ENCODE measurements at places on chromosomes 5 and 9. TPM values are rescaled to one million over a fixed set of nuclear protein-coding genes. Genes with fewer than 3 reads are reported as not detected.

The TAF11L10 gene
- total RNA-seq: 0.83 TPM

The OR1L1 gene
- total RNA-seq: not detected

The CER1 gene
- total RNA-seq: 3.0 TPM

The DNM1 gene
- 276 TPM for total RNA-seq

The FPGS gene
- 44.2 TPM for total RNA-seq

The RPL12 gene
- total RNA-seq: 475 TPM

DNA sequence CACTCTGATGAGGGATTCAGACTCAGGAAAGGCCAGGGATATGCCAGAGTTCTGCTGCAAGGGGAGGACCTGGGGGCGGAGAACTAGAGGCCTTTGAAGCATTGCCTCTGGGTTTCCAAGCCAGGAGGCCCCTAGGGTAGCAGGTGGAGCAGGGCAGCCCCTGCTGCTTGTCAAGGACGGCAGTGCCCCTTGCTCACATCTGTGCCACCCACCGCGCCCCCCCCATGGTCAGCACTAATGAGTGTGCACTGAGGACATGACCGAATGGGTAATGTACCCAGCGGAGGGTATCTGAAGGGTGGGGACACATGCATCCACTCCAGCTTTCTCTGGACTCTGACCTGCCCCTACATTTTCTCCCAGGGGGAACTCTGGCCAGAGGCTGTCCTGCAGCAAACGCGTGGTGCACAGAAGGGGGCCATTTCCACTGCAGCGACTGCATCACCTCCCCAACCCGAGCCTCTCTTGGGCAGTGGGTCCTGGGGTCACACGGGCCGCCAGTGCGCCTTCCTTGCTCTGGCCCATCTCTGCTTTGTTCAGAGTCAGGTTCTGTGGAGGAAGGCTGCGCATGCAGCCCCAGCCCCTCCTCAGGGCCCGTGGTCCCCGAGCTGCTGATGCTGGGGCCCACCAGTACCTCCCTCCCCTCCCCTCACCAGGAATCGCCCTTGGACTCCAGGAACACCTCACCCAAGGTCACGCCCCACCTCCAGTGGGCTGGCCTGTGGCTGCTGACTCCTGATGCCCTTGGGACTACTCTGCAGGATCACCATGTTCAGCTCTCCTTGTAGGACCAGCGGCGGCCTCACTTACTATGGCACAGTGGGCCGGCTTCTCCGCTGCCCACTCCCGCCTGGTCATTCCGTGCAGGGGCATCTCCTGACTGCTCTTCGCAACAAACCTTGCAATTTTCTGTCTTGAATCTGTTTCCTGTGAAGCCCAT, 31.2 kb downstream of the STC2 start:
- no peak for DNase-seq

DNA sequence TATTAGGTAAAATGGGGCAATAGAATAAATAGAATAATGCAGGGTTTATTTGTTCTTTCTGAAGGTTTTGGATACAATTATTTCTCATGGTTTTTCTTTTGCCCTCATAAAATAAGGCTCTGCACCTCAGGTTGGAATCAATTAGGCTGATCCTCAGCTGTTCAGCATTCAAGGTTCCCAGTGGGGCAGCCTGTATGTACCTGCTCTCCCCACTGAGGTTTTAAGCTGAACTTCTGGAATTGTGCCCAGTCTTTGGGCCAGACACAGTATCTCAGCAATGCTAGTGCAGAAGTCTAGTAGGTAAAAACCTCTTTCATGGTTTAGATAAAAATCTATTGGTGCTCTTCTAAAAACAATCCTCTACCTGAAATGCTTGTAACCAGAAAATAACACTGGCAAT, 98.0 kb downstream of the EDIL3 start:
- no peak for DNase-seq

DNA sequence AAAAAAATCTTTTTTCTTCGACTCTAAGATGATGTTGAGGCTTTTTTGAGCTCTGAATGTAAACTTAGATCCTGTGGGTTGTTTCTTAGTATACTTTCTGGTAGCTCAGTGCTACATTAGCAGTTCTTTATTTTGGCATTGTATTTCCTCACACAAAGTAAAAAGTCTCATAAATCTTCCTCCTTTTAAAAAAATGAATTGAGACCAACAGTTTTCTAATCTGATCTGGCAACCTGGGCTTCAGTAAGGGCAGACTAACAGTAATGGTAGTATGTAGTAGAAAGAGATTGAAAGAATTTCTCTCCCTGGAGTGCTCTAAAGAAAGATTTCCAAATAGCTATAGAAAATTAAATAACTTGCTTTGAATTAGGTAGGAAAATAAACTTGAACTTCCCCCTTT, 31.4 kb downstream of the ZCCHC7 start:
- no peak for DNase-seq

- no peak for DNase-seq
Measured at GRCh38 chr5:106380736-106381135, 1290.0 kb downstream of the EFNA5 start.

DNA sequence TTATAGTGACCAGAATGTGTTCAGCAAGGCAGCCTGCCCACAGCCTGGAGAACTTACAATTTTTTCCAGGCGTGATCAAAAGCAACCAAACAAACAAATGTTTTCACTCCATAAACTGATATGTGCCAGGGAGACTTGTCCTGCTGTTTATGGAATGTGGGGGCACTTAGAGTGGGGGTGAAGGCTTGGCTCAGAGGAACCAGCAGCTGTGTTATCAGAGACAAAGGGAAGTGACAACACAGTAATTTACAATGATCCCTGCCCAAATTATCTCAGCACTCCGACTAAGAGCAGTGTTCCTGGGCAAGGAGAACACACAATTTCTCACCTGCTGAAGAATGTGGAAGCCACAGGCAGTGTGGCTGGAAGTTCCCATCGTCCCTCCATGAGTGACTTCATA, 429.1 kb upstream of the IRX4 start:
- DNase-seq: no peak

DNA sequence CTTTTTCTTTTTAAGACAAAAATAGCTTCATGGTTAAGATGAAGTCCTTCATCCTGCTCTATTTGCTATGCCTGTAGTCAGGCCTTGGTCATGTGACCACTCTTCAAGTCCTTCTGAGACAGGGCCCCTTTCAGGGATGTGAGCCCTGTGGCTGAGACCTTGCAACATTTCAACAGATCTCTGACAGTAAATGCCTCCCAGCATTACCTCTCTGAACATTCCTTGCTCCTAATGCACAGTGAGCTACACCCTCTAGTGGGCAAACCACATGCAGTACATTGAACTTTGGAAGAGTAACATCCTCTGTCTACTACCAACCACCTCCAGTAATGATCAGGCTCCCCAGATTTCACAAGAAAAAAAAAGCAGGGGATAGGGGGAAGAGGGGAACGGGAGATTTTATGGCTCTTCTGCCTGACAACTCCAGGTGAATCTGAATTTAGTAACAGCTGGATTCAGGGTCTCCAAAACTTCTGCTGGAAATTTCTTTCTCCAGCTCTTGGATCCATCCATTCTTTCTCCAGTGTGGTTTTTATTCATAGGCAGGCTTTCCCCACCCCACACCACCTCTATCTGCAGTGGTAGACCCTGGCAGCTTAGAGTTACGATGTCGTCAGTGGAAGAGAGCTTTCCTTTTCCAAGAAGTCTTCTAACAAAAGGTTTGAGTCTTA, 8.9 kb upstream of the FBXO38 start:
- peak; percentile 19 for DNase-seq

GRCh38 chr5:142360607-142361120, 35.8 kb upstream of the SPRY4 start:
- peak; percentile 58 for DNase-seq

- no peak for DNase-seq
Measured at GRCh38 chr5:156893517-156893916, 43.4 kb downstream of the PPP1R2B start.

- DNase-seq: no peak
Measured at GRCh38 chr5:143445776-143446175, 42.3 kb upstream of the NR3C1 start.

- no peak for DNase-seq
Measured at GRCh38 chr5:98461485-98461884, 312.0 kb upstream of the RGMB start.
